Myometrial cell (primary cell): ENCODE measurements at places on chromosomes 3 and 15. TPM values are rescaled to one million over a fixed set of nuclear protein-coding genes. Genes with fewer than 3 reads are reported as not detected.

SPINT1 gene
- total RNA-seq: 8.4 and 9.0 TPM in 2 replicates

RPL39L gene
- total RNA-seq: 35.7 and 76.0 TPM in 2 replicates

HESX1 gene
- total RNA-seq: not detected in 2 replicates

CFAP44 gene
- 0.18 TPM in 1 of 2 replicates, not detected in the other for total RNA-seq

LMAN1L gene
- not detected in 2 replicates for total RNA-seq
